ENCODE measurements at places on chromosomes 4 and X.

DNA sequence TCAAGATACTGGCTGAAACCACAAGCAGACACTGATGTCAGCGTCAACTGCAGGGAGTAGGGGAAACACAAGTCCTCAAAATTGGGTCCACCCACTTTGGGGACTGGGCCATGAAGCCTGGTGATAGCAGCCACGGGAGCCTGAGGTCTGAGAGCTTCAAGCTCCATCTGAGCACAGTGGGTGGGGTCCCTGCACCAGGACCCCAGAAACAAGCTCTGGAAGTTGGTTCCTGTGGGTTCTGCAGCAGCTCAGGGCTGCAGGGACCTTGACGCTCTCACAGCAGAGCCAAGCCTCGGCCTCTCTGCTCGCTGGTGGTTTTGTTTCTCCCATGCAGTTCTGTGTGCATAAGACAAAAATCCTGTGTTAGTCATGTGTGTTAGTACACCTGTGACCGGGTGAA is 54.5 kb downstream of the CPLX1 start:
- no peak for DNase-seq

GRCh38 chr4:173174184-173174583 is 5.6 kb downstream of the GALNT7 start:
- no peak for DNase-seq

- no peak for DNase-seq
Observed at GRCh38 chrX:2263203-2263602, 237.6 kb downstream of the DHRSX start.

GRCh38 chr4:16250661-16251365 is 24.5 kb upstream of the TAPT1 start:
- DNase-seq: no peak

GRCh38 chr4:69239557-69240168 is 25.1 kb upstream of the UGT2B11 start:
- DNase-seq: no peak

DNA sequence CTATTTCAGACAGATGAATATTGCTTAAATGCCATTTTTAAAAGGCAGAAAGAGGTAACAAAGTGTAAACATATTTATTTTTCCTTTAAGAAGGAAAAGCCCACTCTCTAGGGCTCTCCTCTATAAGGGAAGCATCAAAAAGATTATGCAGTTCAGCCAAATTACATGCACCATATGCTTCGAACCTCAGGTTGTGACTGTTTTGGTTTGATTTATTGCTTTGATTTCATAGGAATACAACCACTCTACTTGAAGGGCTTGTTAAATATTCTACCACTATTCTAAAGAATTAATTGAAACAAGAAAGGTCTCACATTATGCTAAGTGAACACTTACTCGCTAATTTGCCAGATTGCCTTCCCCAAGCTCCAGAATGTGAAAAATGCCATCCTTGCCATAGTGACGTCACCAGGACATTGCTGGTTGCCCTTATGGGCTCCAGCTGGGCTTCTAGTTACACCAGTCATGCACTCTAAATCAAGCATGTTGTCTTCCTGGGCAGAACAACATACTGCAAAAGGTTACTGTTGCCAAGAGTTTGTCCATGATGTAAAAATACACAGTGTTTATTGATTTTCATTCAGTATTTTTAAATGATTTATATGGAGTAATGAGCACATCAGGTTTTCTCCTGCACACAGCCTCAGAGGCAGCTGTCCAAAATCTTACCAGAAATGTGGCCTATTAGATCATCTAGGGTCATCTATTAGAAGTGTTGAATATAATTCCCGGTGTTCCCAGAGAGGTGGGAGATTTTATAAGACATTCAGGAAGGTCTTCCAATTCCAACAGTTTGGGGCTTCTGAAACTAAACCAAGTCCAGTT is 164.4 kb upstream of the RAPGEF2 start:
- peak; percentile 40 for DNase-seq

GRCh38 chrX:136868283-136869055 is 12.1 kb downstream of the RBMX start:
- DNase-seq: no peak

DNA sequence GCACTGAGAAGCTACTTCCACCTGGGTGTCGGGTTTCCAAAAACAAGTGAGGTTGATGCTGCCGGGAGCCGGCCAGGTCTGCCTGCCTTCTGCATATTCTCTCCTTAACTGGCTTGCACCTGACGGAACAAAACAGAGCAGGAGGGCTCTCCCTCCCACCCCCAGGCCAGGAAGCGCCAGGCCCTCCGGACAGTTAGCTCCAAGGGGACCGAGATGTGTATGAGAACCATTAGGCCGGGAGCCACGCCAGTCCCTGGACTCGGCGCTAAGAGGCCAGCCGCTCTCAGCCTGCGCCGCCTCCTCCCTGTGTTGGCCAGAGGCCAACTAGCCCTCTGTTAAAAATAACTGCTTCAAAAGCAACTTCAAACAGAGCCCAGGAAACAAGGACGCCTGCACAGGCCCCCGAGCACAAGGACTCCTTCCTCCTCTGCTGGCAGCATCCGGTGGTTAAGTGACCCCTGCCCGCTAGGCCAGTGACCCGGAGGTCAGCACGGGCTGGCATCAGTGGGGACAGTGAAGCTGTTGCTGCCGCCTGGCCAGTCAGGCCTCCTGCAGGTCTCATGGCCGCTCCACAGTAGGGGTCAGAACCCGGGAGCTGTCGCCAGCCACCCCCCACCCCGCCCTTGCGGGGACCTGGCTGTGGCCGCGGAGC is 107.9 kb downstream of the ABLIM2 start:
- peak; percentile 21 for DNase-seq

DNA sequence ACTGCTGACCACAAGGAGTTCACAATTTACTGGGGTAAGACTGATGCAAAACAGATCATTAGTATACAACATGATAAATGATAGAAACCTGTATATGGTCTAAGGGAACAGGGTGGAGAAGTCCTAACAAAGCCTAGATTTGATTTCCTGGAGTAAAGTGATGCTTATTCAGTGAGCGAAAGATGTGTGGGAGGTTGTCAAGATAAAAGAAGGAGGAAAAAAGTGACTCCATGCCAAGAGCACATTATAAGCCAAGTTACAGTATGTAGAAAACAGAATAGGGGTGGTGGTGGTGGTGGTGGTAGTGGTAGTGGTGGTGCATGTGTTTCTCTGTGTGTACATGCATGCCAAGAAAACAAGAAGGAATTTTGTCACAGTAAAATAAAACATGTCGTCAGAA is 325.2 kb downstream of the MAPK10 start:
- no peak for DNase-seq

DNA sequence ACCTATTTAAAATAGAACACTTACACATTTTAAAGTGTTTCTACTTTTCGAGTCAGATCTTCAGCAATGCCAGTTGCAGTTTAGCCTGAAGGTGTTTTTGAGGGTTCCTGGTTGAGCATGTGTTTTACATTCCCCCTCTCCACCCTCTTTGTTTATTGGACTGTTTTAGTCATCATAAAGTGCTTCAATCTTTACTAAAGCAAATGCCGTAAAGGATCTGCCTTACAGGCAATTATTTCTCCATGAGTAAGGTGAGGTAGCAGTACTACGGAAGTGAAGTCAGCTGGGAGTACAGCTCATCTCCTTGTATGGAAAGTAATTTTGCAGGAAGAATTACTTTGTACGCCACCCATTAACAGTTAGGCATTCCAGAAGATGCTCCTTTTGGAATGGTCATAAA is 36.9 kb downstream of the PDLIM5 start:
- DNase-seq: peak; percentile 84

DNA sequence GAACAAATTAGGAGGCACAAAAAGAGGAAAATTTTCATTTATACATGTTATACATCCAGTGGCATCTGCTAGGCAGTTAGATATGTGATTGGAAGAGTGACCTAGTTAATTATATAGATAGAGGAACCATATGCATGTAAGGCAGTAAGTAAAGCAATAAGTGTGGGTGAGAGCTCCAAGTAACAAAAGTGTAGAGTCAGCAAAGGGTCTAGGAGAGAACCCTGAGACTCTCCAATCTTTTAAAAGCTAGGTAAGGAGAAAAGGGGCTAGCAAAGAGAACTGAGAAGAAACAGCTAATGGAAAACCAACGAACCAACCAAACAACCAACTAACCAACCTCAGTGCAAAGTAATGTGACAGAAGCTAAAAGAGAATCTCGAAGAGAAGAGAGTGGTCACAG is 3.8 kb upstream of the CFAP299 start:
- DNase-seq: no peak

- DNase-seq: no peak
Observed at GRCh38 chr4:85659610-85660218, 184.8 kb downstream of the ARHGAP24 start.

GRCh38 chrX:370244-370962 is 16.3 kb downstream of the PPP2R3B start:
- no peak for DNase-seq

DNA sequence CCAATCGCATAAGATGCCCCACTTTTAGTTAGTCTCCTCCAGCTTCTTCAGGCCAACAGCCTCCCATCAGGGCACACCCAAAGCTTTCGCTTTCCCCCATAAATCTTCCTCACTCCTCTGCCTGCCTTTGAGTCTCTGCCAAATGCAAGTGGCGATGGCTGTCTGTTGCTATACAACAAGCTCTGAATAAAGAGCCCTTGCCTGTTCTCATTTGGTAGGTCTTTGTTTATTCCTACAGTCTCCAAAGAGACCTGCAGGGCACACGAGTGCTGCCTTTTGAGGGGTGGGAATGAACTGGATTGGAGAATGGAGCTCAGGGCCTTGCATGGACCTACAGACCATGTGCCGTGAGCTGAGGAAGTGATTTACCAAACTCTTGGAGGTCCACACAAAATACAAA is 52.2 kb upstream of the SOD3 start:
- no peak for DNase-seq

- DNase-seq: no peak
Observed at GRCh38 chr4:93700571-93700970, 128.0 kb upstream of the ATOH1 start.

- no peak for DNase-seq
Observed at GRCh38 chr4:142440093-142440492, 406.0 kb downstream of the INPP4B start.

DNA sequence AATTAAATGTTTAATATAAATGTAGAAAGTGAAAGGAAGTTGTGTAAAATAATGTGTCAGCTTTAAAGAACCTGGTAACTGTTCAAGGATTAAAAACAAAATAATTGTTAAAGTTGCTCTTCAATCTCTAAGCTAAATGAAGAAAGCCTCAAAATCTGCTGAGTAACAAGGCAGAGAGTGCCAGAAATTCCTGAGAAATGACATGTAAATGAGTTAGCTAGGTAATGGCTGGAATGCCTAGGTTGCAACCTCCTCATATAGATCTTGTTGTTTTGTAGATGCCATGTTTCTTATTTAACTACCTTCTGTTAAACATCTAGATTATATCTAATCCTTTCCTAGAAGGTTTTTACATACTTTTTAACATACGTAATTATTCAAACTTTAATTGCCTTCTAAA is 763.6 kb upstream of the AGA start:
- no peak for DNase-seq

DNA sequence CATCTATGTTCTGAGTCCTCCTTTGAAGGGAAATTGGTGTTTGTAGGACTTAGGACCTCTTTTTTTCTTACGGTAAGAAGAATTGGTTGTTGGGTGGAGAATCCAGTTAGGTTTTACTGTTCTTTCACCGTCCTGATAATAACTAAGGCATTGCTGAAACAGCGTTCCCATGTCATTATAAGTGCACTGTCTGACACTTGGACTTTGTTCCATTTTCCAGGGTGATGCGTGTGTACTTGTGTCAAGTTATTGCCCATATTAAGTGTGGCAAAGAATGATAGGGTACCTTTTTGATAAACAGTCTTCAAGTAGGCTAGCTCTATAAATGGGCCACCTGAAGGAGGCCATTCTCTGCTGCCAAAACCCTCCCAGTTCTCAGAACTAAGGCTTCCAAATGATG is 119.7 kb downstream of the AASDH start:
- no peak for DNase-seq

DNA sequence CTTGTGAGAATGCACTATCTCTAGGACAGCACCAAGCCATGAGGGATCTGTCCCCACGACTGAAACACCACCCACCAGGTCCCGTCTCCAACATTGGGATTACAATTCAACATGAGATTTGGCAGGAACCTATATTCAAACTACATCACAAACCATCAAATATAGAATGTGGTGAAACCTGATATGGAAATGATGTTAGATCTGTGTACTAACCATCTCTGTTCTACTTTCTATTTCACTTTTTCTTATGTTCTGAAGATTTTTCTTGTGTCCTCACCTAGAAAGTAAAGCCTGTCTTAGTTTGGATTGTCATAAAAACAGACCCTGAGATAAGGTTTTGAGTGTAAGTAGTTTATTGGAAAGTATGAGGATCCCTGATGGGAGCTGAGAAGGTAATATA is 37.8 kb upstream of the TACR3 start:
- DNase-seq: no peak

- peak; percentile 59 for DNase-seq
Observed at GRCh38 chrX:149829751-149830191, 48.0 kb downstream of the MAGEA9 start.

DNA sequence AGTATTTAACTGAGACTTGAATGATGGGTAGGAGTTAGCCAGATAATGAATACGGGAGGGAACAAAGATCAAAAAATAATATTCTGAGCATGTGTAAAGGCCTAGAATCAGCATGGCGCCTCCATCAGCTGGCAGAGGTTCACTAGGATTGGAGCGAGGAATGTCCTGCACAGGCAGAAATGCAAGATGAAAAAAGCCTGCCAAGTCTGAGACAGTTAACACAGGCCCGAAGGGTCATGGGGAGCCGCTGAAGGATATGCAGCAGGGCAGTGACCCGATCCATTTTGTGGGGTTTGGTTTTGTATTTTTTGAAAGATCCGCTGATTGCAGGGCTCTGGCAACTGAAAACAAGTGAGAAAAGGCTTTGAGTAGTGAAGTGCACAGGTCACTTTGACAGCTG is 40.1 kb downstream of the SMPX start:
- DNase-seq: no peak

GRCh38 chr4:164383058-164383357 is 370.9 kb upstream of the SMIM31 start:
- peak; percentile 0 for DNase-seq

GRCh38 chr4:17761062-17761461 is 20.4 kb downstream of the FAM184B start:
- no peak for DNase-seq

- DNase-seq: no peak
Observed at GRCh38 chr4:147289181-147289580, 191.7 kb upstream of the EDNRA start.

GRCh38 chr4:112355662-112356061 is 58.5 kb downstream of the ALPK1 start:
- no peak for DNase-seq

DNA sequence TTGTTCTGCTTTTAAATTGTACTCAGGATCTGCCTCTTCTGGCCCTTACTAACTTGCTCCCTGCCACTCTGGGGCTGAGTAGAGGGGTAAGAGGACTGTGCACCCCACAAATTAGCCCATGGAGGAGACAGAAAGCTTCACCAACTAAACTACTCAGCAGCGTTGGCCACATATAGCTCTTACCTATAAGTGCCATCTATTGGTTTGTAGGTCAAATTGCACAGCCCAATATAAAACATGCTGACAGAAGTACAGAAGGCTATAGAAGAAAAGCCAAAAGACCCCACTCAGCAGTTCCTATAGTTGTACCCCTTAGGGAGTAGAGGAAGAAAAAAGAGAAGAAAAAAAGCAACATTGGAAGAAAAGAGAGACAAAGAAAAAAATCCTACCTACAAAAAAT is 341.2 kb upstream of the FMR1 start:
- DNase-seq: peak; percentile 7
